ENCODE measurements at places on chromosomes 4 and X.
A peak's percentile ranks its signal among the peaks of the same experiment; 100 is the strongest.

GRCh38 chr4:182914357-182914756, 2.8 kb downstream of the DCTD start:
- DNase-seq, result no peak

DNA sequence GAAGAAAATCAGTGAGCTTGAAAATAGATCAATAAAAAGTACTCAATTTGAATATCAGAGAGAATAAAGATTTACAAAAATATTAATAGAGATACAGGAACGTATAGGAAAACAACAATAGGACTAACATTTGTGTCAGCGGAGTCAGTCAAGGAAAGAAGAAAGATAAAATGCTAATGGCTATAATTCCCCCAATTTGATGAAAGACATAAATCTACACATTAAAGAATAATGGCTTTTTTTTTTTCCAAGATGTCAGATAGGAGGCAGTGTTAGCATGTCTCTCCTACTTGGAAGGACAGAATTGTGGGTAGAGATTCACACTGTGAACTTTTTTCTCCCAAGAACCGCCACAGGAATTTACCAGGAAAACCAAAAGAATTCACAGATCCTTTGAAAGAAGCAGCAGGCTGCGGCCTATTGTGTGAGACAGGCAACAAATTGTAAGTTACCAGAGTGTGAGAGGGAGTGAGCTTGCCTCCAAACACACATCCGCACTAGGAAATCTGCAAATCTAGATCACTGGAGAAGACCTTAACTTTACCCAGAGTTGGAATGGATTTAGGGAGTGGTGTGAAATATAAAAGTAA, 249.9 kb downstream of the PRDM5 start:
- DNase-seq, result no peak

DNA sequence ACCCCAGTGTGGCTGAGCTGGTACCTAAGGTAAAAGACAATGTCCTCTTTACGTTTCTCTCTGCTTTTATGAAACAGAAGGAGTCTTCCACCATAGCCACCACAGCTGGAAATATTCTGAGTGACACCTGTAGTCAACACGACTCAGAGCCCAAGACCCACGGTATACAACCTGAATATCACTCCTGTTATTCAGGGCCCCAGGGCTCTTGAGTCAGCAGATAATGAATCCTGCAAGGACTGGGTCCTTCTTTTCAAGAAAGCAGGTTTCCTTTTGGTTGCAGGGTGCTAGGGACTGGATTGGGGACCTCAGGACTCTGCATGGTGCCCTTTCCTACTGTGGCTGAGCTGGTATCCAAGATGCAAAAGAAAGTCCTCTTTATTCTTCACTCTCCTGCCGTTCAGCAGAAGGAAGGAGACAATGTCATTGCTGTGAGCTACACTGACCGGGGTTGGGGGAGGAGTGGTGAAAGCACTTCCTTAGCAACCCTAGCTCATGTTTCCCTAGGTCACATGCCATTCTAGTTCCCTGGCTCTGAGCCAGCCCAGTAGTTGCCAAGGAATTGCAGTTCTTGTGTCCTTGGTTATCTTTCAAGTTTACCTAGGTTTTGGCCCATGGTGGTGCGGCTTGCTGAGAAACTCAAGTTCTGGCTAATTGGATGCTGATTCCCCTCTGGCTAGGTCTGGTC, 23.7 kb upstream of the UNC5C start:
- DNase-seq, result no peak

DNA sequence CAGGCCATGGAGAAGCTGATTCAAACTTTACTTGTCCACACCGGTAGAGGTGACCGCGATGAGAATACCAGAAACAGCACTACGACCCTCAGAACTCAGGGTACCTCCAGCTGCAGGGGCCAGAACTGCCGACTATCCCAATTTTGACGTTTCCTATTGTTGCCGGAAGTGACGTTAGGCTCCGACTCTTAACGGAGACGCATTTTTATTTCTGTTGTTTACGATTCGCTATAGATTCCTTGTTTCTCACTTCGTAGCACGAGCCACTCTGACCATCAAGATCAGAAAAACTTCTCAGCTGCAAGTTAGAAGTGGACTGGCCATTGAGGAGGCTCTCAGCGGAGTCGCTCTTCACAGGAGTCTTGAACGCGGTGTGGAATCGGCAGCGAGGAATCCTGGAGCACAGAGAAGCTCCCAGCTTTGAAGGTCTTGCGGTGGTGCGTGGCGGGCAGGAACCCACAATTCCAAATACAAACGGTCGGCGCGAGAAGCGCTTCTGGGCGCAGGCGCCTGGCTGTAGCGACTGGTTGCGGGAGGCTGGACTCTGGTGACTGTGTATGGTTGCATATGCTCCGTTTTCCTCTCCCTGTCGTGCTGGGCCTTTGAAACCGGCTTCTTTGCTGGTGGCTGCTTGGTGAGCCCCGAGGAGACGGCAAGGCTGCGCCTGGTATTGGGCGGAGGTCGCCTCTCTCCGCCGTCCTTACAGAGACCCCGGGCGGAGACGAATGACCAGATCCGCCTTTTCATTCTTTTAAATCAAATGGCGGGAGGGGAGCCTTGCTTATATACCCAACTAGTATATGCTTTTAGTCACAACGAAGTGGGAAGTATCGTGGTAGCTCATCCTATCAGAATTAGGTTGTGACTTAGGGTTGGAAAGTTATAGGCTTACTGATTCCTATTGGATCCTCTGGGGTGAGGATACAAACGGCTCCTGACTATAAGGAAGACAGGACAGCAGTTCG, at the start of the genes CEP44 and FBXO8:
CEP44 (plus strand) TSS at position 405 of the 965 bp plus-strand sequence. CDS start 15,211 bp downstream, outside the sequence.
FBXO8 (minus strand) TSS at position 161 of the 965 bp plus-strand sequence. CDS start 20,575 bp downstream, outside the sequence.
- peak; percentile 61 for DNase-seq

- DNase-seq, result no peak
Observed at GRCh38 chr4:121711263-121712000, 14.7 kb upstream of the ANXA5 start.

- no peak for DNase-seq
Observed at GRCh38 chr4:27934871-27935270, 1074.2 kb downstream of the STIM2 start.

- DNase-seq, result no peak
Observed at GRCh38 chrX:10833299-10834169, 213.1 kb upstream of the MID1 start.

- DNase-seq, result no peak
Observed at GRCh38 chrX:39891781-39892180, 206.0 kb downstream of the BCOR start.

GRCh38 chr4:8547108-8547911, 32.9 kb upstream of the GPR78 start:
- DNase-seq, result no peak

DNA sequence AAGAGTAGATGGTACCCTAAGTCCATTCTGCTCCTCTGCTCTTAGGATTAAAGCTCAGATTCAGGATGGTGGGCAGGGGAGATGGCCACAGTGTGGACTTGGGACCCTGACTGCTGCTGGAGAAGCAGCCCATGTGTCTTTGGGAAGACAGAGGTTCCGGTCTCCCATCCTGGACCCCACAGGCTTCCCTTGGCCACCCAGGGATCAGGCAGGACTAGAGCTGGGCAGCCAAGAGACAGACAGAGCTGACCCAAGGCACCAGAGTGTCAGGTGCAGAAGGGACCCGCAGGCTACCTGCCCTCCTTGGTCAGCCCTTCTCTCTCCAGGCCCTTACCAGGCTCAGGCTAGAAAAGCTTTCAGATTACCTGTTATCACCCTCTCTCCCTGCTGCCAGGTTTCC, 25.7 kb upstream of the SHROOM4 start:
- DNase-seq, result no peak

GRCh38 chrX:140391313-140391712, 113.6 kb downstream of the SOX3 start:
- DNase-seq, result no peak

DNA sequence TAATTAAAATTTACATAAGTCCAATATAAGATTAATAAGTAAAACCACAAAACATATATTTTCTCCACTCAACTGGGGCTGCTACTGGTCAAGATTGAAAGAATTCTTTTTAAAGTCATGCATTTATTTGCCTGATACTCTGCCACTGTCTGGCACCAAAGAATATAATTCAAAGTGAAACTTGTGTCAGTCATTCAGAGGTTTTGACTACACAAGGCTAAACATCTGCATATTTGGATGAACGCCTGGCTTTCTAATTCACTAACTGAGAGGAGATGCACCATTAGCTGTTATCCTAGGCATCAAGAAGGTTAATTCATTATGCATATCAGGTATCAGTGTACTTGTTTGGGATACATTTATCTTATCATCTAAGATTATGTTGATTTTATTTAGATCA, 598.5 kb downstream of the CENPC start:
- no peak for DNase-seq

Data from activated T-cell treated with anti-CD3 and anti-CD28 coated beads for 24 hours (primary cell).